LoVo (cell line): ENCODE measurements at places on chromosomes 13 and 19.

DNA sequence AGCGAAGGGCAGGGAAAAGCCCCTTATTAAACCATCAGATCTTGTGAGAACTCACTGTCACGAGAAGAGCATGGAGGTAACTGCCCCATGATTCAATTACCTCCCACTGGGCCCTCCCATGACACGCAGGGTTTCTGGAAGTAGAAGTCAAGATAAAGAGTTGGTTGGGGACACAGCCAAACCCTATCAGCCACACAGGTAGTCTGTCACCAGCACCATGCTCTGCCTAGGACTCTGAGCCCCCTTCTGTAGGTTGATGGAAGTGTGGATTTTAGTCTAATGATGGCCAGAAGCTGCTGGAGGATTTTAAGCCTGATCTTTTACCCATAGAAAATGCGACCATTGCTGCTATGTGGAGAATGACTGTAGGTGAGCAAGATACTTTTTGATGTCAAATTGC lies 60.8 kb downstream of the ARHGEF7 start:
- no peak for DNase-seq

- no peak for DNase-seq
These were observed 25.6 kb downstream of the CARM1 start for GRCh38 chr19:10896851-10897526.

DNA sequence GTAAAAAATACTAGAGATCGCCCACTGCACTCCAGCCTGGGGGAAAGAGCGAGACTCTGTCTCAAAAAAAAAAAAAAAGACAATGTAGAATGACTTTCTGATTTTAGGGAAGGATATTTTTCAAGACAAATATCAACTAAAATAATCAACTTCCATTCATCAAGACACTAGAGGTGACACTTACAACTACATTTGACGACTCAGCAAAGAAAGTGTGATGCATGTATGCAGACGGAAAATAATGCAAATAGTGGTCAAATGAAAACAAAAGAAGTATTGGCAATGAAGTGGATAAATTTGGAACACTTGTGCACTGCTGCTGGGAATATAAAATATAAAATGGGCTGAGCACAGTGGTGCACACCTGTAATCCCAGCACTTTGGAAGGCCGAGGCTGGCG lies 12.2 kb downstream of the TMEM161A start:
- DNase-seq: no peak

- no peak for DNase-seq
These were observed 702 bp upstream of the EPSTI1 start for GRCh38 chr13:42992764-42993122.

DNA sequence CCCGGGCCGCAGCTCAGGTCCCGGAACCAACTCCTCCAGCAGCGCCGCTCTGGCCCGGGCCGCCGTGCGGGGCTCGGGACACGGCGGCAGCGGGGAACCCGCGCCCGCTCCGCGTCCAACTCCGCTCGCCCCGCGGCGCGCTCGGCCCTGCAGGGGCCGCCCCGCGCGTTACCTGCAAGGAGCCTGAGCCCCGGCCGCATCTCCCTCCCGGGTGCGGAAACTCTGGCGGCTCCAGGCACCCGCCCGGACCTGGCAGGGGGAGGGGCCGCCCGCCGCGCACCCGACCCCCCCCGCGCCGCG lies at the start of gene TMTC4:
Gene TMTC4 (minus strand): TSS at position 224 of the 300 bp plus-strand sequence. CDS start 4,433 bp downstream, outside the sequence.
- DNase-seq: no peak

- DNase-seq: no peak
These were observed 367.4 kb downstream of the SPRY2 start for GRCh38 chr13:79973533-79973963.

- DNase-seq: no peak
These were observed 661.7 kb downstream of the SLITRK6 start for GRCh38 chr13:85137516-85137915.

GRCh38 chr13:41966671-41967070 lies 5.8 kb upstream of the VWA8 start:
- DNase-seq: no peak

DNA sequence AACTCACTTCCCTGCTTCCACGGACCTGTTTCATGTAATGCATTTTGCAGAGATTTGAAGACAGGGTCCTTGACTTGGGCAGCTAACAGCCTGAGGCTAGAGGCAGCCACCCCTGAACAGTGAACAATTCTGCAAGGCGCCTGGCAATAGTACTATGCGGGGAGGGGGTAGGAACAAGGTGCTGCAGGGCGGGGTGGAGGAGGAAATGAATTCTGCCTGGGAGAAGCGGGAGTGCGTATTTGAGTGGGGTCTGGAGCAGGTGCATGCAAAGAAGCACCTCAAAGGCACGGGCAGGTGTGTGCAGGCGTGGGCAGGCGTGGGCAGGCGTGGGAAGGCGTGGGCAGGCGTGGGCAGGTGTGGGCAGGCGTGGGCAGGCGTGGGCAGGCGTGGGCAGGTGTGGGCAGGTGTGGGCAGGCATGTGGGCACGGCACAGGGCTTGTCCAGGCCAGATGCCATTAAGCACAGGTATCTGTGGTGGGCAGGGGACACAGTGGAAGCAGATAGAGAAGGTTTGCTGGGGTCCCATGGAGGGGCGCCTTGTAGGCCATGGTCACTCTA lies 130.4 kb upstream of the GJB6 start:
- no peak for DNase-seq

DNA sequence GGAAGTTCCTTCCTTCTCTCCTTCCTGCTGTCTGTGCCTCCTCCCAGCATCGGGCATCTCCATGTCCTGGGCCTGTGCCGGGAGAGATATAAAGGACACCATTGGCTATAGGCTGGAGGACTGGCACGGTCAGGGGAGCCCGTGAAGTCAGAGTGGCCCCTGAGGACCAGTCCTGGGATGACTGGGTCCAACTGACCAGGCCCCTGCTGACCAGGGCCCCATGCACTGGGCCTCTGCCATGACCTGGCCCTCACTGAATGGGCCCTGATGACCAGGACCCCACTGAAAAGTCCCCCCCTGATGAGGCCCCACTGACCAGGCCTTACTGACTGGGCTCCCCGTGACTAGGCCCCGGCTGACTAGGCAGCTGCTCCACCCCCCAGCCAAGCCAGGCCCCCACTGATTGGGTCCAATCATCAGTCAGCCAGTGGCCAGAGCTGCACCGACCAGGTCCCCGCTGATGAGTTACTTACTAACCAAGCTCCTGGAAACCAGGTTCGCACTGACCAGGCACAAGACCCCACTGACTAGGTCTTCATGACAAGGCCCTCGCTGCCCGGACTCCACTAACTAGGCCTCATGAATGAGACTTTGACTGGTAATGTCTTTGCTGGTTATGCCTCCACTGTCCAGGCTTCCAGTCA lies 20.0 kb upstream of the ZNF14 start:
- DNase-seq: no peak

GRCh38 chr13:80931766-80932165 lies 590.8 kb upstream of the SPRY2 start:
- DNase-seq: no peak

GRCh38 chr13:26183416-26183815 lies 38.7 kb downstream of the RNF6 start:
- DNase-seq: no peak

DNA sequence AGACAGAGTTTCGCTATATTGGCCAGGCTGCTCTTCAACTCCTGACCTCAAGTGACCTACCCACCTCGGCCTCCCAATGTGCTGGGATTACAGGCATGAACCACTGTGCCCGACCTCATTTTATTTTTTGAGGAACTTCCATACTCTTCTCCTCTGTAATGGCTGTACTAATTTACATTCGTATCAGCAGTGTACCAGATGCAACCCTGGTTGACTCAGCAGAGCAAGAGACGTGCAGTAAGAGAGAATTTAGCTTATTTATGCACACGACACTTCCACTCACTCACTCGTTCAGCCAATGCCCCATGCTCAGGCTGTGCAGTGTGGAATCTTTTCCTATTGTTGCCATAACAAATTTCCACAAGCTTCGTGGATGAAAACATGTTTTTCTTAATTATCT lies 6.9 kb downstream of the KIR3DL3 start:
- DNase-seq: no peak

DNA sequence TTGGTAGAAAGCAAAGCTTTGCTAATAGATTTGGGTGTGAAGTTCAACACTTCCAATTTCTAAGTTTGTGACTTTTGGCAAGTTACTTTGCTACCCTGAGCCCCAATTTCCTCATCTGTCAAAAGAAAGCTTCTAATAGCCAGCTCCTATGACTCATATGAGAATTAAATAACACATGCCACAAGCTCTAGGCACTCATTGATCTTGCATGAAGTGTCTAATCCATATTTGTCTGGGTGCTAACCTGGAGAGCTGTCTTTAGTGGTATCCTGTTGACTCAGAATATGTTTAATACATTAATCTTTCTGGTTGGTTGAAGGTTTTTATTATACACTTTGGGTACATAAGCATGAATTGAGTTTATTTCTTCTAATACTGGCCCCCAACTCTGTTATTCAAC lies 188.8 kb downstream of the POSTN start:
- DNase-seq: no peak

DNA sequence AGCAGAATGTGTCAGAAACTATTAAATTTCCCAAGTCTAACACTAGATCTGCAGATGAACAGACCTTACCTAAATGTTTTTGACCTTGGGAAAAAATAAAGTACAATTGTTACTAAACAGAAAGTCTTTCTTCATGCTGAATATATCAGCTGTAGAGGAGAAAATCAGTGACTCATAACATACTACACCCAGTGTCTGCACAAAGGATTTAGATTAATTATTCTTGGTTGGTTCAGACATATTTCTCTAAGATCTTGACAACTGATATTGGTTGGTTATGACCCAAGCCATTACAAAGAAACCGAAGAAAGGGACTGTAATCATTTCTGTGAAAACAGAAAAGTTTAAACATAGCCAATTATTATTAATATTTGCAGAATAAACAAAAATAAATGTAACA lies 225.1 kb downstream of the HS6ST3 start:
- no peak for DNase-seq

DNA sequence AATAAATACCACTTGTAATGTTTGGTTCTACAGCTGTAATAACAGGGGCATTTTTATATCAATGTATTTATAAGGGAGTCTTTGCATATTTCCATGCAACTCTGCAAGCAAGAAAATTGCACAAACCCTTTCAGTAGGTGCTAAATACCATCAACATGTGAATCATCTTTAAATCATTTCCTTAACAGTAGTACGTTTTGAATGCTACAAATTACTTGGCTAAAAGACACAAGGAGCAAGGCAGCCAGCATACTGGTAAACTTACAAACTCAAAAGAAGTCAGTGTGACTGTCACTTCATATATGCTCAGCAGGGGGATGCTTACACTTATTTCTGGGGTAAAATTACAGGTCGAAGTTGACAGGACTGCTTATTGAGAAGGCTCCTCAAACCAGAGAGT lies 402.4 kb downstream of the EFNB2 start:
- no peak for DNase-seq

DNA sequence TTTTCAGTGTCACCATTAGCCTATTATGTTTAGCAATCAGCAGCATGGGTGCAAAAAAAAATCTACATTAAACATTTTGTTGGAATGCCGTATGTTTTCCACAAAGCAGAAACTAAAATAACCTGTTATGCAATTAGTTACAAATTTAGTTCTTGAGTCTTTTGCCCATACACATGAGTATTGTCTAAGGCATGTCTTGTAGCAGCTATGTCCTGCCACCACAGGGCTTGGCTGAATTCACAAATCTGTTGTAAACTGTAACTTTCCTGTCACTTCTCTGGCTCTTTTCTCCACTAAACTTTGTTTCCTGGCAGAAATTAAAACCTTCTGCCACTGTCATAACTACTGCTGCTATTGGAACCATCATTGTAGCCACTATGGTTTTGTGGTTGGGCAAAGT lies 277.9 kb upstream of the SPRY2 start:
- DNase-seq: no peak

DNA sequence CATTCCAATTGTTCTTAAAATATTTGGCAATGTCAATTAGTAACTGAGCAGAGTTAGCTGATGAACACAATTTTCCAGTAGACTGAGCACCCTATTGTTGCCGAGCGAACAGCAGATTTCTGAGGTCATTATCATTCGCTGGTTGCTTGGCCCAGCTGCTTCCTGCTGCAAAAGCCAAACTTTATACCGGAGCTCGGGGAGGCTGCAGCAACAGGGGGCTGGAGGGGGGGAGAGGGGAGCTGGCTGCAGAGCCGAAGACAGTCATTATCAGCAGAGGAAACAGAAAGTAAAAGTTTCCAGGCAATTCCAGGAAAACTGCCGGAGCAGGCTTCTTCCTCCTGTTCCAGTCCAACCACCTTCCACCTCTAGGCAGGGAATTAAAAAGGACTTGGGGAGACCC lies 77.9 kb downstream of the ZNF536 start:
- no peak for DNase-seq

- DNase-seq: peak; percentile 31
These were observed at the start of gene OR10H1 for GRCh38 chr19:15815306-15815705. TSS of gene OR10H1 (minus strand) at chr19:15815664. CDS start at chr19:15808037, 7,627 bp downstream.

GRCh38 chr13:45695198-45695730 lies 6.9 kb upstream of the CBY2 start:
- no peak for DNase-seq

DNA sequence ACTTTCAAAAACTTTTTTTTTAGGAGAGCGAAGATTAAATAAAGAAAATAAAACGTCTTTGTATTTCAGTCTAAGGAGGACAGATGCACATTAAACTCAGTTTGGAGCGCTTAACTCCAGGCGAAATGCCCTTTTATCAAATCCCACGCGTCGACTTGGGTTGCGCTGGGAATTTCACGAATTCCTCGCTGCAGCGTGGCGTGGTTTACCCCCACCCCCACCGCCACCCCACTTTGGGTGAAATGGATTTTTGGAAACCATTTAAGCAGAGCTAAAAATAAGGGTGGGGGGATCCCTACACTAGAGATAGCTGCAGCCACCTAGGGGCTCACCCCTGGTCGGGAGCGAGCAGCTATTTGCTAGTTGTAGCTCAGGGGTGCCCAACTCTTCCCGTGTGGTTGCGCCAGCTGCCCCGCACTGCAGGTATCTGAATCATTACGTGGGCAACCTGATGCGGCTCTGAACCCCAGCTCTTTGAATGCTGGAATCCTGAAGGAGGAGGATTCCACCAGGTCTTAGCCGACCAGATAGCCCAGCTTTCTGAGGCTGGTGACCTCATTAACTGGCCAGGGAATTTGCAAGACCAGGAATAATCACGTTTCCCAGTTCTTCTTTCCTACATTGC lies 6.5 kb upstream of the TSHZ3 start:
- no peak for DNase-seq

DNA sequence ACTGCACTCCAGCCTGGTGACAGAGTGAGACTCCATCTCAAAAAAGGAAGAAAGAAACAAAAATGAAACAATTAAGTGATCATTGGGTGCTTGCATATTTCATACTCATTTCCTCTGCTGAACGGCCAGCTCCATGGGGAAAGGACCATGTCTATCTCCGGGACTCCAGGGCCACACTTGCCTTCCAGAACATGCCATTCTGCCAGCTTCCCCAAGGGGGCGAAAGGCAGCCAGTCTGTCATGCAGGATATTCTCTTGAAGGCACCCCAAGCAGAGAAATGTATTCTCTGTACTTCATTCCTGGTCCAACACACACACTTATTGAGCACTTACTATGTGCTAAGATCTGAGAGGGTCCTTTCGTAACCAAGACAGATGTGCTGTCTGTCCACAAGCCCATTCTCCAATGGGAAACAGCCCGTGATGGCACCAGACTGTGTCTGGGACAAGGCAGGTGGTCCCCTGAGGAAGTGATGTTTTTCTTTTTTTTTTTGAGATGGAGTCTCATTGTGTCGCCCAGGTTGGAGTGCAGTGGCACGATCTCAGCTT lies 10.2 kb upstream of the CARM1 start:
- DNase-seq: no peak

- no peak for DNase-seq
These were observed 240.4 kb downstream of the B3GLCT start for GRCh38 chr13:31440132-31440531.
